ENCODE measurements at places on chromosomes 12 and 14. TPM values are rescaled to one million over a fixed set of nuclear protein-coding genes. Genes with fewer than 3 reads are reported as not detected.
A peak's percentile ranks its signal among the peaks of the same experiment; 100 is the strongest.

Gene WIF1
- not detected for total RNA-seq

Gene ARID2
- total RNA-seq: 31.7 TPM

Gene ANO2
- total RNA-seq: 33.1 TPM

Gene CCDC196
- total RNA-seq: not detected

Gene CLEC2A
- total RNA-seq: not detected

Gene TCTN1
- total RNA-seq: 56.3 TPM

Gene ALX1
- total RNA-seq: not detected

DNA sequence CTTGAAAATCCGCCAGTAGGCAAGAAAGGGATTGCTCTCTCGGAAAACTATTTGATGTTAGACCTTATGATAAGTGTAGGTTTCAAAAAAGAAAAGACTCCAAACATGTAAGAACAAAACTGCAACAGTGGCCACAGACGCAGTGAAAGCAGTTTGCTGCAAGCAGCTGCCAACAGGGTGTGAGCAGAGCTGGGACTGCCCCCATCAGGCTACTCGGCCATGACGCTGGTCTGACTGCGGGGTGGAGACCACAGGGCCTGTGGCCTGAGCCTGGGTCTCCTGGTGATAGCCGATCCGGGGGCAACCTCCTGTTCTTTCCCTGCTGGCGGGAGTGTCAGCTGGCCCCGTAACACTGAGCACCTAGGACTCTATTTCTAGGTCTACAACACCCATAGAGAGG is 63.2 kb downstream of the AMN start:
- no peaks in the 10 kb centered on the region for H3K27me3 ChIP-seq
- no peak for DNase-seq
- no peak overlapping the region for H3K4me3 ChIP-seq

DNA sequence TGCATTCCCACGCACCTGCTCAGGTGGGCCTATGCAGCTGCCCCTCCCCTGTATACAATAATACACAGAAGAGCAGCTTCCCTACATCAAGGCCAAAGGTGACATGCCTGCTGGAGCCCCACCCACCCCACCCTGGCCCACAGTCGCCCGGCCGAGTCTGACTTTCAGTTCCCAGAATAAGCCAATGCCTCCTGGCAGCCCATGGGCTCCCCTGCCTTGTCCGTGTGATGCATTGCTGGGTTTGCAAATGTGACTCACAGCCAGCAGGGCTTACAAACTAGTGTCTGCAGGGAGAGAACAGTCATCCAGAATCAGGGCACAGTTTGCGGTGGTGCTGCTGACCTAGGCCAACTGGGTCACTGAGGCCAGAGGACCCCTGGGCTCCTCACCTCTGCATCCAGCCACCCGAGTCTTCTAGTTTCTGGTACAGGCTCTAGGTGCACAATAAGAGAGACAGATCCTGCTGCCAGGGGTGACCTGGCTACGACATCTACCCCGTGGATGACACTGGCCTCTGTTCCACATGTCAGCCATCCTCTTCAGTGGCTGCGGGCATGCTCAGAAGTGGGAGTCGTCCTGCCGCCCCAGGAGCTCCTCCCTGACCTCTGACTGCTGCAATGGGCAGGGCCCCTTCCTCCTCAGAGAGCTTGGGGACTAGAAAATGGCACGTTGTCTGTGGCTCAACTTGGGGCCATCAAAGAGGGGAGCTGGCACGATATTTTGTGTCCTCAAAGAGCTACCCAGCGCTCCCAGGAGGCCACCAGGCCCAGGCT is 84.5 kb downstream of the CHGA start:
- no peaks in the 10 kb centered on the region for H3K36me3 ChIP-seq
- peak overlapping the region; percentile 41 for H3K27ac ChIP-seq
- H3K27me3 ChIP-seq: no peaks in the 10 kb centered on the region

DNA sequence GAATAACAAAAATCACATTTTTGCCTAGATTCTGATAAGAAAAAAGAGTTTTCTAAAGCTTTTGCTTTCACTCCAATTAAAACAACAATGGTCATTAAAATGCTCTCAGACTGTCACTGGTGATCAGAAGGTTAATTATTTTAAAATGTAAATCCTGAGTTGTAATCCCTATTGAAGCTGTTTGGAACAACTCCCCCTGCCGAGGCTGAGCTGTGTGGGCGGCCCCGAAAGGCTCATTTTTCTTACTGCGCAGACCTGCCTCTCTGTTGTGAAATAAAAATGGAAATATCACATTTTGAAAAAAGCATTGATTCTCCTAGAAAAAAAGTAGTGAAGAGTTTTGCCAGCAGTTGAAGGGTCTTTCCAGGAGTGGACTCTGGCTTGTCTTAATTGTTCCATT is 174.8 kb upstream of the CDKN3 start:
- H3K4me3 ChIP-seq: no peak overlapping the region
- no peak for DNase-seq
- H3K27ac ChIP-seq: no peak overlapping the region
- H3K4me1 ChIP-seq: no peaks in the 10 kb centered on the region

- no peak overlapping the region for H3K4me3 ChIP-seq
- H3K4me1 ChIP-seq: no peaks in the 10 kb centered on the region
- no peaks in the 10 kb centered on the region for H3K36me3 ChIP-seq
- no peak overlapping the region for H3K27ac ChIP-seq
- DNase-seq: no peak
These were observed 121.2 kb downstream of the CRACR2A start for GRCh38 chr12:3631759-3632158.

- no peaks in the 10 kb centered on the region for H3K4me1 ChIP-seq
- H3K27me3 ChIP-seq: no peaks in the 10 kb centered on the region
- H3K36me3 ChIP-seq: no peaks in the 10 kb centered on the region
- DNase-seq: no peak
These were observed 66.4 kb upstream of the TMEM263 start for GRCh38 chr12:106889326-106889725.

DNA sequence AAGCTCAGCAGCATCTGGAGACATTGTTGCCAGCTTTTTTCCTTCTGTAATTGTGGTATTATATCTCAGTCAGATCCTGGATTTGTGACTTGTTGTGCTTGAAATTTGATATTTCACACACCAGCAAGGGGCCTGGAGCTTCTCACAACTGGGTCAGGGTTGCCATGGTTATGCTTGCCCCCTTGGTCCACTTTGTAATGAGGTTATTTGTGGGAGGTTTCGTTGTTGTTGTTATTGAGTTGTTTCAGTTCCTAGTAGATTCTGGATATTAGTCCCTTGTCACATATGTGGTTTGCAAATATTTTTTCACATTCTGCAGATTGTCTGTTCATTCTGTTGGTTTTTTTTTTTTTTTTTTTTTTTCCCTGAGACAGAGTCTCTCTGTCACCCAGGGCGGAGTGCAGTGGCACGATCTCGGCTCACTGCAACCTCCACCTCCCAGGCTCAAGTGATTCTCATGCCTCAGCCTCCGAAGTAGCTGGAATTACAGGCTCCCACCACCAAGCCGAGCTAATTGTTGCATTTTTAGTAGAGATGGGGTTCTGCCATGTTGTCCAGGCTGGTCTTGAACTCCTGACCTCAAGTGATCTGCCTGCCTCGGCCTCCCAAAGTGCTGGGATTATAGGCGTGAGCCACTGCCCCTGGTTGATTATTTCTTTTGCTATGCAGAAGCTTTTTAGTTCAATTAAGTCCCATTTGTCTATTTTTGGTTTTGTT is 80.6 kb upstream of the ETV6 start:
- H3K27me3 ChIP-seq: no peaks in the 10 kb centered on the region
- no peak overlapping the region for H3K27ac ChIP-seq
- no peaks in the 10 kb centered on the region for H3K4me1 ChIP-seq
- H3K4me3 ChIP-seq: no peak overlapping the region

DNA sequence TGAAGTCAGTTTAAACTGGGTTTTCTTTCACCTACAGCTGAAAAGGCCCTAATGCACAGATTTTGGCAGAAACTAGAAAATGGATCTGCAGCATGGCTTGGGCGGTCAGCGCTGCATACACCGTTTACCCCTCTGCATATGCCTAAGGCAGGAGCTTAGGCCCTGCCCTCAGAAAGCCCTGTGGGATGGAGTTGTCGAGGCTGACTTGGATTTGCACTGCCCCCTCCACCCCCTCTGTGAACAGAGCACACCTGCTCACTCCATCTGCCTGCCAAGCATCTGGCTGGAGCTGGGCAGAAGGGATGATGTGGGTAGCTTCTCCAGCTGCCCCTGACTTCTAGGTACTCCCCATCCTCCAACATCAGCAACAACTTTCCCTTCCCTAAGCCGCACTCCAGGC is 41.9 kb downstream of the TTC7B start:
- H3K4me3 ChIP-seq: no peak overlapping the region
- no peak overlapping the region for H3K27ac ChIP-seq
- DNase-seq: no peak
- no peaks in the 10 kb centered on the region for H3K36me3 ChIP-seq
- no peaks in the 10 kb centered on the region for H3K4me1 ChIP-seq
- H3K27me3 ChIP-seq: no peaks in the 10 kb centered on the region

GRCh38 chr14:24310646-24311604 is at the start of gene LTB4R:
TSS of gene LTB4R (plus strand) at chr14:24311502. CDS start at chr14:24315652, 4,150 bp downstream.
- peak within 1 kb of the TSS; percentile 90 for H3K27ac ChIP-seq
- peaks cover 12% of the 10 kb centered on the region for H3K4me1 ChIP-seq
- peak within 1 kb of the TSS; percentile 55 for H3K4me3 ChIP-seq
- peak; percentile 74 for DNase-seq

GRCh38 chr12:19518209-19518608 is 78.9 kb downstream of the AEBP2 start:
- H3K27ac ChIP-seq: no peak overlapping the region
- no peak overlapping the region for H3K4me3 ChIP-seq
- no peaks in the 10 kb centered on the region for H3K27me3 ChIP-seq
- H3K36me3 ChIP-seq: no peaks in the 10 kb centered on the region

- no peak for DNase-seq
- H3K4me3 ChIP-seq: no peak overlapping the region
- H3K27ac ChIP-seq: no peak overlapping the region
- H3K4me1 ChIP-seq: no peaks in the 10 kb centered on the region
- H3K27me3 ChIP-seq: no peaks in the 10 kb centered on the region
These were observed 6.6 kb downstream of the IL31 start for GRCh38 chr12:122167356-122167925.
